Chondrocyte (in vitro differentiated cells): ENCODE measurements at places on chromosomes 11 and 22. TPM values are rescaled to one million over a fixed set of nuclear protein-coding genes. Genes with fewer than 3 reads are reported as not detected.

The OR5AR1 gene
- total RNA-seq: not detected in 3 replicates

The BATF2 gene
- not detected in 3 replicates for total RNA-seq

The MMP12 gene
- 0.17 to 0.18 TPM in 2 of 3 replicates, not detected in the other for total RNA-seq

DNA sequence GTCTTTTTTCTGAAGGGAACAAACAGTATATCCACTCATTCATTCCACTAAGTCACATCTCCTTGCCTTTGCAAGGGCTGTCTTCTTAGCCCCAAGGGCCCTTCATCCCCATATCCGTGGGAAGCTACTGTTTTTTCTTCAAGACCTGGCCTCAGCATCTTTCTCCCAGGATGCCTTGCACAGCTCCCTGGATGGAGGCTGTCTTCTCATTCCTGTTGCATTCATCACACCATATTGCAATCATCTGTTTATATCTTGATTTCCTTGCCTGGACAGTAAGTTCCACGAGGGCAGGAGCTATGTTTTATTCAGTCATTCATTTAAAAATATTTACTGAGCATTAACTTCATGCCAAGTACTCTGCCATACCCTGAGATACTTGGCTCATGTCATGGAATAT, 29.3 kb upstream of the NECTIN1 start:
- peak; percentile 1 for DNase-seq
- H3K4me1 ChIP-seq: peaks cover 26% of the 10 kb centered on the region
- no peaks in the 10 kb centered on the region for H3K36me3 ChIP-seq
- H3K4me3 ChIP-seq: no peak overlapping the region
- peaks cover 8% of the 10 kb centered on the region for H3K27me3 ChIP-seq

DNA sequence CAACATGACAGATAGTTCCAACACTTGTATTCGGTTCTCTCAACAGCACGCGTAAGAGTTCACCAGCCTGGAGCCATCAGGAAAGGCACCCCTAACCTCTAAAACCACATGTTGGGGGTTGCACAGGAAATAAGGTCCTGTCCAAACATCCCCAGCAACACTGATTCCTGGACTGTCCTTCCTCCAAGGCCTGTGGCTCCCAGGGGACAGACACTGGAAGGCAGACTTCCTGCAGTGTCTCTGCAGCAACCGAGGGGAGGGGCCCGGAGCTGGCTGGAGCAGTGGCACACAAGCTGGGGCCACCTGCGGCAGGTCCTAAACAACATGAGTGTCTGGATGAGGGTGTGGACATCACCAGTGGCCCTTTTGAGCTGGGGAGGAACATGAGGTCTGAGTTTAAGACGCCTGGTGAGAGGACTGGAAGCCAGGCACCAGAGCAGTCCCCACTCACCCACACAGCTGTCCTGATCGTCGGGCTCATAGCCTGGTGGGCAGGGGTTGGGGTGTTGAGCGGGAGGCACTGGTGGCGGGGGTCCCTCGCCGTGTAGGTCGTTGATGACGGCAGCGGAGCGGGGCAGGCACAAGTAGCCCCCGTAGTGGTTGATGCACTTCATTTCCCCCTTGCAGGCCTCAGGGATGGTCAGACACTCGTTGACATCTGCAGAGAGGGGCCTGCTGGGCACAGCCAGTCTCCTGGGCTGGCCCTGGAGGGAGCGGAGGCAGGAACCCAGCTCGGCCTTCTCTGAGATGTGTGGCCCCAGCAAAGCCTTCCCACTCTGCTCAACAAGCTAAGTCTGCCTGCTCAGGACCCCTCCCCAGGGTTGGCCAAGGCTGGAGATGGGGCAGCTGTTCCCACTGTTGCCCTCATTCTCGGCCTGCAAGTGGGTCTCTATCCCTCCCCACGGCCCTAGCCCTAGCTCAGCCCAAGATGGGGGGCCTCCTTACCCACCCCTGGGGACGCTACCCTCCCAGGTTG, 1.6 kb downstream of the EFEMP2 start:
- peak; percentile 87 for DNase-seq
- H3K36me3 ChIP-seq: peaks cover 11% of the 10 kb centered on the region
- H3K27ac ChIP-seq: peak overlapping the region; percentile 89
- no peaks in the 10 kb centered on the region for H3K27me3 ChIP-seq

DNA sequence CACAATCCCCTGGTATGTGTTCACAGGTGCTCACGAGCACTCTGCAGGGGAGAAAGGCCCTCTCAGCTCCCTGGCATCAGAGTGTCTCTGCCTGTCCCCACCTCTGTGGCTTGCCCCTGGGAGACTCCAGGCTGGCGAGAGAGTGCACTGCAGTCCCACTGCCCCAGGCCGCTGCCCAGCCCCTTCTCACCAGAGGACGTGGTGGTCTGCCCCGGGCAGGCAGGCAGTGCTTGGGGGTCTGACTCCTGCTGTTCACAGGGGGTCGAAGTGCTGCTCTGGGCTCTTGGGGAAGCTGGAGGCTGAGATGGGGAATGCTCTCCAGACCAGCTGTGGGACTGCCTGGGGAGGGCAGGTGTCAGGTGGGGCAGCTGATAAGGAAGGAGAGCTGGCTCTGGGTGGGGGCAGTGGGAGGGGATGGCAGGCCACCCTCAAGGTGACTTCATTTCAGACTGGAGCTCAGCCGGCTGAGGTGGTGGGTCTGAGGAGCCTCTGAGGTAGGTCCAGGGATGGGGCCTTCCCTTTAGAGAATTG, 151.0 kb upstream of the B3GAT1 start:
- no peak overlapping the region for H3K27ac ChIP-seq
- H3K4me3 ChIP-seq: no peak overlapping the region
- peak; percentile 89 for DNase-seq
- H3K4me1 ChIP-seq: peaks cover 8% of the 10 kb centered on the region

- peaks cover 50% of the 10 kb centered on the region for H3K4me1 ChIP-seq
- no peak overlapping the region for H3K4me3 ChIP-seq
- H3K36me3 ChIP-seq: peaks cover 2% of the 10 kb centered on the region
- H3K27ac ChIP-seq: peak overlapping the region; percentile 19
- H3K27me3 ChIP-seq: no peaks in the 10 kb centered on the region
Observed at GRCh38 chr11:26905368-26905767, 88.5 kb upstream of the FIBIN start.

DNA sequence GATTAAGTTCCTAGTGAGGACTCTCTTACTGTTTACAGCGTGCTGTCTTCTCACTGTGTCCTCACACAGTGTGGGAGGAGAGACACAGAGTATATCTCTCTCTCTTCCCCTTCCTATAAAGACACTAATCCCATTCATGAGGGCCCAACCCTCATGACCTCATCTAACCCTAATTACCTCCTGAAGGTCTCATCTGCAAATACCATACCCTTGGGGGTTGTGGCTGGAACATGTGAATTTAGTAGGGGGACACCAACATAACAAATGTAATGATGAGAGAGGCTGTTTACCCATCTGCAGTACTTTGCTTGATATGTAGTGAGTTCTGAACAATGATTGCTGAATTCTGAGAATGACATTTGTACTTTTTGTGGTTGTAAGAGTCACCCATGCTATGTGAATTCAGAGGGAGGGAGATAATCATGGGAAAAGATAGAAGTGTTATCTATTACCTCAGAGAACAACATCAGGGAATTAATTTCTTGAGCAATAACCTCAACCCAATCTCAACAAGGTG, 4.9 kb upstream of the OR52W1 start:
- no peak overlapping the region for H3K27ac ChIP-seq
- peaks cover 2% of the 10 kb centered on the region for H3K27me3 ChIP-seq
- DNase-seq: no peak
- H3K4me1 ChIP-seq: no peaks in the 10 kb centered on the region
- H3K4me3 ChIP-seq: no peak overlapping the region

DNA sequence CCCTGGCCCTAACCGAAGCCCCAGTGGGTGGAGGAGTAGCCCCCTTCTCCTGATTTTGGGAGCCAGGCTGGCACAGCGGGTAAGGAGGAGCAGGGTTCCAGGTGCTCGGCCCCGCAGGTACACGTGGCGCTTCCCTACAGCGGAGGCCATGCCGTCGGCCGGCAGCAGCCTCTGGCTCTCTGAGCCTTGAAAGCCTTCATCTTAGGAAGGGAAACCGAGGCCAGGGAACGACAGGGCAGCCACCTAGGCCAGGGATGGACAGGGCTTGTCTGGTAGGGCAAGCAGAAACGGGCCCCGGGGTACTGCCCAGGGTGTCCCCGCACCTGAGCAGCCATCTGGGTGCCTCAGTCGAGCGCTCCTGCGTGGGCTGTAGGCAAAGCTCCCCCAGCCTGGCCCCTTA, 28.7 kb downstream of the MOB2 start:
- H3K36me3 ChIP-seq: no peaks in the 10 kb centered on the region
- DNase-seq: no peak
- H3K27me3 ChIP-seq: no peaks in the 10 kb centered on the region
- H3K4me3 ChIP-seq: no peak overlapping the region
- H3K27ac ChIP-seq: no peak overlapping the region
- H3K4me1 ChIP-seq: no peaks in the 10 kb centered on the region

DNA sequence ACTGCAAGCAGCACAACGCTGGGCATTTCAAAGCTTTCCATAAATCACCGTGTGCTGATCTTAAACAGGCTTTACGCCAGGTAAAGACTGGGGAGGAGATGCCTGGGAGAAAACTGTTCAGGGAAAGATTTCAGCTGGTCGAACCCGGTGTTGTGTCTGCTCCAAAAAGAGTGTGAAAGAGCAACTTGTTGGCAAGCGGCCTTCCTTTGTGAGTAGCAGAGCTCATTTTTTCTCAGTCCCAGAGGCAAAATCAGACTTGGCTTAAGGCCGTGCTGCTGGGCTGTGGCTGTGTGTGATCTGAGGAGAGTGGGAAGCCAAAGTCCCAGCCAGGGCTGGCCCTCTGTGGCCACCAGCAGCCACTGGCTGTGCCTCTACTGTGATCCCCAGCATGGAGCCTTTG, 75.7 kb upstream of the E2F8 start:
- H3K4me3 ChIP-seq: no peak overlapping the region
- H3K27ac ChIP-seq: no peak overlapping the region
- peaks cover 24% of the 10 kb centered on the region for H3K27me3 ChIP-seq
- H3K4me1 ChIP-seq: no peaks in the 10 kb centered on the region
- DNase-seq: no peak
- H3K36me3 ChIP-seq: no peaks in the 10 kb centered on the region

GRCh38 chr11:65209711-65210360, 28.1 kb downstream of the CAPN1 start:
- H3K4me3 ChIP-seq: no peak overlapping the region
- no peak overlapping the region for H3K27ac ChIP-seq
- peak; percentile 82 for DNase-seq
- H3K36me3 ChIP-seq: peaks cover 32% of the 10 kb centered on the region
- no peaks in the 10 kb centered on the region for H3K27me3 ChIP-seq

DNA sequence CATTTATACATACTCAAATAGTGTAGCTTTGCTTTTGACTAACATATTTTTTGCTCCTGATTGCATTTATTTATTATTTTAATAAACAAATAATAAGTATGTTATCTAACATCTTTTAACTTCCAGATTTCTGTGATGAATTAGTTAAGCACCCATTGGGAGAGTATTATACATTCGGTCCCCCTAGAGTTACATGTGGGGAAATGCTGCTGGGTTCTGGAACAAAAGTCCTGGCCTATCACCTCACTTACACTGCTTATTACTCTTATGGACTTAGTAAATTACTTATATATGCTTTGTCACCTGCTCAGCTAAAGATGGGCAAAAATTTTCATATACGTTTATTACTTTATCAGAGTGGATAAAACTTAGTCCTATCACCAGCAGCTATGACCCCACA, 1163.0 kb downstream of the FAM181B start:
- no peaks in the 10 kb centered on the region for H3K4me1 ChIP-seq
- no peaks in the 10 kb centered on the region for H3K36me3 ChIP-seq
- H3K27me3 ChIP-seq: peaks cover 3% of the 10 kb centered on the region
- no peak for DNase-seq
- no peak overlapping the region for H3K4me3 ChIP-seq
- no peak overlapping the region for H3K27ac ChIP-seq

DNA sequence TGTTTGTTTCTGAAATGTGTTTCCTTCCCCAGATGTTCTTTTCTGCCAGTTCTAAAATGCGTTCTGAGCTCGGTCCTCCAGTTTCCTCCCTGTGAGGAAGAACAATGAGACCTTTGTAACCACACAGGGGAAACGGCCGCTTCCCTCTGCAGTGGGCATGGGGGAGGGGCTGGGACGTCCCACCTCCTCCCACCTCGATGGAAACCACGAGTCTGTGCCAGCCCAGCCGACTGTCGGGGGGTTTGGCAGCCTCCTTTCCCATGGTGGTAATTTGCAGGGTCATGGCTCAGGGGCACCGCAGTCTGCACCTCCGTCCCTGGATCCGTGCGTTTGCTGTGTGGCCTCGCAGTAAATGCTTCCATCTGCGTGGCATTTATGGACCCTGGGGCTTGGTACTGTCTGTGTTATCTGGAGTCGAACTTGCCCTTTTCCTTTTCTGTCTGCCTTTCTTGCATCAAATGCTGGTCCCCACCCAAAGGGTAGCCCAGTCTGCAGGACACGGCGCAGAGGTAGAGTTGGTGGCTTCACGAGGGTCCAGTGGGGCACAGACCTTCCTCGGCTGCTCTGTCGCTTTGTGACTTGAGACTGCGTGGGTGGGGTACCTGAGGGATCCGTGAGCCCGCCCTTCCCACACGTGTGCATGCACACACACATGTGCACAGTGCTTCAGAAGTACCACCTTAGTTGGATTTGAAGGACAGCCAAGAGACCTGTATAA, 16.1 kb downstream of the LRP5 start:
- H3K36me3 ChIP-seq: no peaks in the 10 kb centered on the region
- H3K4me3 ChIP-seq: peak overlapping the region; percentile 6
- H3K27ac ChIP-seq: no peak overlapping the region
- DNase-seq: no peak
- H3K4me1 ChIP-seq: peaks cover 37% of the 10 kb centered on the region
- no peaks in the 10 kb centered on the region for H3K27me3 ChIP-seq

- H3K4me1 ChIP-seq: no peaks in the 10 kb centered on the region
- DNase-seq: no peak
- no peaks in the 10 kb centered on the region for H3K27me3 ChIP-seq
- H3K36me3 ChIP-seq: no peaks in the 10 kb centered on the region
- no peak overlapping the region for H3K4me3 ChIP-seq
- H3K27ac ChIP-seq: no peak overlapping the region
Observed at GRCh38 chr11:132587716-132588115, 944.6 kb downstream of the OPCML start.

GRCh38 chr22:45251825-45252224, 11.1 kb upstream of the KIAA0930 start:
- DNase-seq: no peak
- H3K27me3 ChIP-seq: no peaks in the 10 kb centered on the region
- H3K4me1 ChIP-seq: peaks cover 8% of the 10 kb centered on the region
- H3K27ac ChIP-seq: no peak overlapping the region

DNA sequence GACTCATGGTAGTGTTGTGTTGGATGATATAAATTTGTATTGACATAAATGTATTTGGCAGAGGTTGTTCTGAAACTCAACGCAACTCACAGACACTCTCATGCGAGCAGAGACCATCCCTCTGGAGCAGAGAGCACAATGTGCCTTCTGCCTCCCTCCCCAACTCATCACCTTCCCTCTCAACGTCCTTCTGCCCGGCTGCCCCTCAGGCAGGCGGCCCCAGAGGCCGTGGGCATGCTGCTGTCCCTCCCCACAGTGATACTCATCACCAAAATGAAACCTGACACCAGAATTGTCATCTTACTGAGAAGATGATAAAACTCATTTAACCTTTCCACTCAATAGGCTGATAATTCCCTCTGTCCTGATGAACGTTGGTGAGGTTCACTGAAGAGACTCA, 260.6 kb downstream of the ETS1 start:
- H3K4me3 ChIP-seq: no peak overlapping the region
- no peak overlapping the region for H3K27ac ChIP-seq
- H3K36me3 ChIP-seq: no peaks in the 10 kb centered on the region
- H3K27me3 ChIP-seq: no peaks in the 10 kb centered on the region
- peaks cover 12% of the 10 kb centered on the region for H3K4me1 ChIP-seq
